GM12878 (cell line): ENCODE measurements at places on chromosomes 1 and 21. TPM values are rescaled to one million over a fixed set of nuclear protein-coding genes. Genes with fewer than 3 reads are reported as not detected.

DNA sequence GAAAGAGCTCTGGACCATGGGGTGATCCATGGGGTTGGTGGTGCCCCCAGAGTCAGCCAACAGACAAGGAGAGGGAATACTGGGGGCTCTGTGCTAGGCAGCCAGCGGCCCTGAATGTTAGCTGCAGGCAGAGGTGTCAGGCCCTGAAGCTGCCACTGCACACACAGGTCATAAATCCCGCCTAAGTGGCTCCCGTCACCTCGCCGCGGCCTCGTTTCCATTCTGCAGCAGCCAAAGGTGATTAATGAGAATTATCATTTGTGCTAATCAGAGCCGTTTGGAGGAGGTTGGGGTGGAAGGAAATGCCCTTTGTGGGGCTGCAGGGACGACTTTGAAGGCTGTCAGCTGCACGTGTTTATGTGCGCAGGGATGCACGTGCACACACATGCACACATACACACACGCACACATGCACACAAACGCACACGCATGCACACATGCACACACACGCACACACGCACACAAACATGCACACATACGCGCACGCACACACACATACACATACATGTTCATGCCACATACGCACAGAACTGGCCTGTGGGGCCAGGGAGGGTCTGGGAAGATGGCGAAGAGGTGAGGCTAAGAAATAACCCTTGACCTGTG, 88.8 kb upstream of the ARHGEF16 start:
- H3K36me3 ChIP-seq = no peaks in the 10 kb centered on the region
- DNase-seq = no peak
- no peak overlapping the region for H3K27ac ChIP-seq
- no peaks in the 10 kb centered on the region; the same call in 1 of the 2 replicates for H3K27me3 ChIP-seq
- H3K4me3 ChIP-seq = no peak overlapping the region

DNA sequence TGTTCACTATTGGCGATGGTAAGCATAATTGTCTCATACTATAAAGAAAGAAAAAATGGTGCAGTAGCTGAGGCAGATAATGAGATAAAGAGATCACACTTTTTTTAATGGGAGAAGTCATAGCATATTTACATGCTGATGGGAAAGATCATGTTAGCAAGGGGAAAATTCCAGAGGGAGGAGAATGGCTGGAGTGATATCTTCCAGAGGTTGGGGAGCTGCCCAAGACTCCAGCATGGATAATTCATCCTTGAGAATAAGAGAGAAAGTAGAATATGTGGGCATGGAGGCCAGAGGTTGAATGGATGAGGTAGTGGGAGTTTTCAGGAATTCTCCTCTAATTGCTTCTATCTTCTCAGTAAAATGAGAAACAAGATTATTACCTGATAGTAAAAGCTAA, 45.8 kb upstream of the RGS1 start:
- DNase-seq = no peak
- peak overlapping the region; percentile 51 for H3K27ac ChIP-seq
- no peak overlapping the region for H3K4me3 ChIP-seq
- peaks cover 17% of the 10 kb centered on the region for H3K4me1 ChIP-seq
- H3K36me3 ChIP-seq = no peaks in the 10 kb centered on the region

DNA sequence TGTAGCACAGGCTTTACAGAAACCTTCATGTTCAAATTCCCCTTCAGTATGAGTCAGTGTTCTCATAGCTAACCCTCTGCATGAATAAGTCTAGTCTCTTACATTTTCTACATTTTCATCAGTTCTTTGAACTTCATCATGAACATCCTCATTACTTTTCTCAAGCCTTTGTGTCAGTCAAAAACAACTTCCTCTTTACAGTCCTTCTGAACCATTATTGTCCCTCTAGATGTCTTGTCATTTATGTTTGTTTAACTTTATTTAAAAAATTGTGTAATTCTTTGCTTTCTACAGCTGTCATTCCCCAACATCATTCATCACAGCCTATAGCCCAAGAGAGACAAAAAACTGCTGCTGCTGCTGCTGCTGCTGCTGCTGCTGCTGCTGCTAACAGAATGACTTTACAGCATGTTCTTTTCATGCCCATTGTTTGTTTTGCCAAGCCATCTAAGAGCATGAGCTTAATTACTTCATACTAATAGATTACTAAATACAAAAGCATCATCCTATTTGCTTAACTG, 133.1 kb downstream of the LRRC40 start:
- H3K36me3 ChIP-seq = no peaks in the 10 kb centered on the region
- DNase-seq = no peak
- H3K4me3 ChIP-seq = no peak overlapping the region
- no peaks in the 10 kb centered on the region for H3K4me1 ChIP-seq
- no peaks in the 10 kb centered on the region for H3K27me3 ChIP-seq

- H3K4me1 ChIP-seq = no peaks in the 10 kb centered on the region
- H3K27ac ChIP-seq = no peak overlapping the region
- H3K4me3 ChIP-seq = no peak overlapping the region
- H3K36me3 ChIP-seq = no peaks in the 10 kb centered on the region
These were observed 79.6 kb downstream of the PROX1 start for GRCh38 chr1:214067397-214067796.

GRCh38 chr1:233114159-233114558, 163.7 kb downstream of the NTPCR start:
- H3K36me3 ChIP-seq = no peaks in the 10 kb centered on the region
- no peak for DNase-seq
- H3K27ac ChIP-seq = no peak overlapping the region
- no peaks in the 10 kb centered on the region for H3K27me3 ChIP-seq
- peaks cover 5% of the 10 kb centered on the region; the same call in 1 of the 2 replicates for H3K4me1 ChIP-seq
- H3K4me3 ChIP-seq = no peak overlapping the region

- H3K27me3 ChIP-seq = no peaks in the 10 kb centered on the region
- H3K4me1 ChIP-seq = peaks cover 22% of the 10 kb centered on the region
- H3K4me3 ChIP-seq = no peak overlapping the region; the same call in 1 of the 2 replicates
- peaks cover 34% of the 10 kb centered on the region for H3K36me3 ChIP-seq
- peak overlapping the region; percentile 3; the same call in 1 of the 2 replicates for H3K27ac ChIP-seq
These were observed 8.8 kb downstream of the IFNGR2 start for GRCh38 chr21:33411949-33412430.

DNA sequence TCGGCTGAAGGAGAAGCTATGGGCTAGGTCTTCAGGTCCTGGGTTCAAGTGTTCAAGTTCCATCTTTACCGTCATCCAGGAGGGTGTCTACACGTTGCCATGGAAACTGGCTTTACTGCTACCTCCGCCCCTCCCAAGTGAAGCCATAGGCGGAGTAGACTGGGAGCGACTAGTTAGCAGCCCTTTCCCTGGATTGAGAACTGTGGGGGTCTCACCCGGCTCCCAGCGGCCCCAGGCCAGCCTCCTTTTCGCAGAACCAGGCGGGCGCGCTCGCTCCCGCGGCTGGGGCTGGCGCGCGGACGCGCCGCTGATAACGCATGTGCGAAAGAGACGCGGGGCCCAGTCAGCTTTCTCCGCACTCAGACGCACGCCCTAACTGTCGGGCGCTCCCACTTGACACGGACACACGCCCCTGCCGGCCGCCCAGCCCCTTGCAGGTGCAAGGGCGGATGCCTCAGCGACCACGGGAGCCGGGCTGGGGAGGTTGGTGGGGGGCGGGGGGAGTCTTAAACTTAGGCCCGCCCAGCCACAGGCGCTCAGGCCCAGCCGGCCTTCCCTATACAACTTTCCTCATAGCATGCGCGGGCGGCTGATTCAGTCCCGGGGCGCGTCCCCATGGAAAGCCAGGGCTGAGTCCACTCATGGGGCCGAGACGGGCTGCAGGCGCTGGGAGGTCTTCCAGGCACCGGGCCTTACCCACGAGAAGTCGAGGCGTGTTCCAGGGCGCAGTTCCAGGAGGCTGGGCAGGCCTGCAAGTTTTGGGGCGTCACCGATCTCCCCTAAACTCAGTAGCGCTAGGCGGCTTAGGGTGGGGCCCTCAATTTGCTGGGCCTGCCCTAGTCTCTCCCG, 7.4 kb downstream of the EFNA4 start:
- no peak overlapping the region for H3K27ac ChIP-seq
- peak overlapping the region; percentile 18; the same call in 1 of the 2 replicates for H3K4me3 ChIP-seq
- DNase-seq = no peak
- peaks cover 10% of the 10 kb centered on the region for H3K4me1 ChIP-seq
- H3K27me3 ChIP-seq = no peaks in the 10 kb centered on the region

- no peaks in the 10 kb centered on the region for H3K4me1 ChIP-seq
- no peak for DNase-seq
- H3K4me3 ChIP-seq = no peak overlapping the region
- no peaks in the 10 kb centered on the region for H3K36me3 ChIP-seq
- no peaks in the 10 kb centered on the region for H3K27me3 ChIP-seq
These were observed 15.3 kb downstream of the KRTAP10-1 start for GRCh38 chr21:44524414-44525371.

DNA sequence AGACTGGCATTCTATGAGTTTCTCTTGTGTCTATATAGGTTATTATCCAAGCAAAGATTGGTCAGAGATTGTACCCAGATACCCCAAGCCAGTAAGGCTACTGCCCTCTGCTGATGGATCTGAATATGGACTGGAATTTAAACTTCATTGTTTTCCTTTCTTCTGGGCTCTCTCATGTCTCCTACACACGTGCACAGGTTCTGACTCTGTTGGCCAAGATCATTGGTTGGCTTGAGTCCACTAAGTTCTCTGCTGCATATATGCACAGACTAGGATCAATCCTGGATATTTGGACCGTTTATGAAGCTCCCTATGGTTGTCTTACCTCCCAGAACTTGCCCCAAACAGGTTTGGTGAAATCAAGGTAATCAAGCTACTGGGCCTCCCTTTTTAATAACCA, 69.7 kb downstream of the CC2D1B start:
- no peaks in the 10 kb centered on the region for H3K36me3 ChIP-seq
- H3K27me3 ChIP-seq = no peaks in the 10 kb centered on the region
- no peaks in the 10 kb centered on the region for H3K4me1 ChIP-seq
- H3K27ac ChIP-seq = no peak overlapping the region
- DNase-seq = peak; percentile 7

GRCh38 chr1:233334092-233334491, 6.6 kb downstream of the MAP3K21 start:
- H3K36me3 ChIP-seq = no peaks in the 10 kb centered on the region
- no peak overlapping the region for H3K4me3 ChIP-seq
- H3K27ac ChIP-seq = no peak overlapping the region
- H3K27me3 ChIP-seq = no peaks in the 10 kb centered on the region
- no peak for DNase-seq

- no peak for DNase-seq
- no peak overlapping the region for H3K4me3 ChIP-seq
- H3K27ac ChIP-seq = no peak overlapping the region
- no peaks in the 10 kb centered on the region for H3K36me3 ChIP-seq
- no peaks in the 10 kb centered on the region for H3K4me1 ChIP-seq
These were observed 73.1 kb downstream of the TNFSF4 start for GRCh38 chr1:173134029-173134428.

- H3K27me3 ChIP-seq = peaks cover 6% of the 10 kb centered on the region; the same call in 1 of the 2 replicates
- no peak overlapping the region for H3K27ac ChIP-seq
- H3K36me3 ChIP-seq = no peaks in the 10 kb centered on the region
- no peak for DNase-seq
- H3K4me3 ChIP-seq = no peak overlapping the region
These were observed 4.5 kb upstream of the INKA2 start for GRCh38 chr1:111743679-111744101.

DNA sequence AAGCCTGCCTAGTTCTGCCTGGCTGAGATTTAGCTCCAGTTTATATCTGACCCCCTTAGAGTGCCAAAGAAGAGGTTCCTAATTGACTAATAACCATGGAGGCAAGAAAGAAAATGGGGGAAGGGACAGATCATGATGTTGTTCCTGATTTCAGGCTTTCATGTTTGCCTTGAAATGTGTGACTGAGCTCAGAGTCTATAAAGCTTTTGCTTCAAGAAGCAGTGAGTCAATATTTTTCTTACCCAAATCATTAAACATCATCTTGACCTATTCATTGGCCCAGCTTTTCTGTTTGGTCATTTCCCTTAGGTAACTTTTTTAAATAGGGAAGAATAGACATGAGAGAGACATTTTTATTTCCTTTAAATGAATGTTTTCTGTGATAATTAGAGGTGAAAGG, 55.9 kb downstream of the HHAT start:
- DNase-seq = no peak
- H3K27ac ChIP-seq = no peak overlapping the region
- no peaks in the 10 kb centered on the region for H3K27me3 ChIP-seq
- H3K4me1 ChIP-seq = no peaks in the 10 kb centered on the region

DNA sequence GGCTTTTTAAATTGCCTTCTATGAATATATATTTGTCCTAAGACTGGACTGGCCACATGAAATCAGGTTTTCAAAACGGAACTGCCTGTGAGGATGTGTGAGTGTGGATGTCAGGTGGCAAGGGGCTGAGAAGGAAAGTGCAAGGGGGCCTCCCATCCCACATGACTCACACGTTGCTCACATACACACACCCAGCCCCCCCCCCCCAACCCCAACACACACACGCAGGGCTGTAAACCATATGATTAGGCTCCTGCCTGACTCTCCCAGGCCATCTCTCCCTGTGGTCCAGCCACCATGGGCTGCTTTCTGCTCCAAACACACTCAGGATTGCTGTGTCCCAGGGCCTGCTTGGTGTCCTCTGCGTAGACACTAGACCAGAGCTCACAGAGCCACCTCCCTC, 22.4 kb downstream of the DEGS1 start:
- no peaks in the 10 kb centered on the region for H3K27me3 ChIP-seq
- no peaks in the 10 kb centered on the region for H3K36me3 ChIP-seq
- DNase-seq = peak; percentile 47
- no peak overlapping the region for H3K27ac ChIP-seq
- no peak overlapping the region for H3K4me3 ChIP-seq

GRCh38 chr1:5005171-5005570, 350.8 kb downstream of the AJAP1 start:
- H3K4me3 ChIP-seq = no peak overlapping the region
- no peaks in the 10 kb centered on the region for H3K27me3 ChIP-seq
- no peak for DNase-seq
- no peak overlapping the region for H3K27ac ChIP-seq
- H3K4me1 ChIP-seq = no peaks in the 10 kb centered on the region

DNA sequence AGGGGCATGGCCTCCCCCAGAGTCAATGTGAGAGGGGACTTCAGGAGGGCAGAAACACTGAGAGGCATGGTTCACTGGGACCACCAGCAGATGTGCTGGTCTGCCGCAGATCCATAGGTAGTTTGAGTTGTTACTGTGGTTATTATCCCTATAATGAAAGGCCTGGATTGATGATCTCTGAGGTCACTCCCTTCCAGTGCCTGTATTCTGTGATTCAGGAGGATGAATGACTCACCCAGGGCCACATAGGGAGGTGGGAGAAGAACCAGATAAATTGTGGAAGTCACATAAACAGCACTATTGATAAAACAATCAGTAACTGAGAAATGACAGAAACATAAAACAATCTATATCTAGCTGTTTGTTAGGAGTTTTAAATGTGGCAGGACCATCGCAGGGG, 22.7 kb upstream of the ACTL8 start:
- H3K4me3 ChIP-seq = no peak overlapping the region
- H3K27me3 ChIP-seq = no peaks in the 10 kb centered on the region
- no peaks in the 10 kb centered on the region for H3K36me3 ChIP-seq
- no peaks in the 10 kb centered on the region for H3K4me1 ChIP-seq

GRCh38 chr21:15241997-15242736, 177.4 kb upstream of the NRIP1 start:
- no peak overlapping the region for H3K27ac ChIP-seq
- no peak for DNase-seq
- no peaks in the 10 kb centered on the region for H3K36me3 ChIP-seq

IL20 gene
- not detected in 2 replicates for polyA plus RNA-seq

OR10Z1 gene
- not detected in 2 replicates for polyA plus RNA-seq

PTGS2 gene
- polyA plus RNA-seq = not detected in 2 replicates

FMN2 gene
- 0.06 TPM in 1 of 2 replicates, not detected in the other for polyA plus RNA-seq

FCGR2B gene
- polyA plus RNA-seq = 103 and 105 TPM in 2 replicates

MR1 gene
- polyA plus RNA-seq = 36.4 and 37.9 TPM in 2 replicates

HLCS gene
- 11.7 and 12.7 TPM in 2 replicates for polyA plus RNA-seq

ELAVL4 gene
- 0.21 TPM in 1 of 2 replicates, not detected in the other for polyA plus RNA-seq

NPL gene
- 8.5 and 11.2 TPM in 2 replicates for polyA plus RNA-seq
